COR-L47 (cell line): ENCODE measurements at places on chromosomes 6 and 20.

GRCh38 chr6:30887901-30888815, 3.8 kb downstream of the DDR1 start:
- no peak for DNase-seq

- no peak for DNase-seq
Observed at GRCh38 chr20:1555952-1556351, 1.6 kb downstream of the SIRPD start.

DNA sequence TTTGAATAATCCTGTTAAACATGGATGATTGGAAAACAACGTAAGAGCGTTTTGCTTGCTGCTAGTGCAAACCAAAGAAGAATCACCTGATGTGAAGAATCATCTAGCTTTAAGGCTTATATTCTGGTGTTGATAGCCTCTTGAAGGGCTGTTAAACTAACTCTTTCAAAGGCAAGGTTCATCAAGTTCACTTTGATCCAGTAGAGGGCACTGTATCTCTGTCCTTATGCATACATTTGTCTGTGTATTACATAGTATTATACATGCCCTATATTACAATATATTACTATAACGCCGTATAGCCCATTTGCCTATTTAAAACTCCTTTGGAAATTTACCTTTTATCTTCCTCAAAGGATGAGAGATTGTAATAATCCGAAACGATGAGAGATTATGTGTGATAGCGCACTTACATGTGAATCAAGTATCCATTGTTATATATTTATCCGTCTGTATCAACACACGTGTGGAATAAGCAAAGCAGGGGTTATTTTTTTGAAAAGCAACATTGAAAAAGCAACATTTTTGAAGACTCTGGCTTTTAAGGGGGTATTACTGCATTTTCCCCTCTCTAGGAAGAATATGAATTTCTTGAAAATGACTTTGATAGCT, 50.8 kb upstream of the NRN1 start:
- peak; percentile 7 for DNase-seq

- DNase-seq = no peak
Observed at GRCh38 chr20:24762371-24762770, 186.7 kb upstream of the CST7 start.

DNA sequence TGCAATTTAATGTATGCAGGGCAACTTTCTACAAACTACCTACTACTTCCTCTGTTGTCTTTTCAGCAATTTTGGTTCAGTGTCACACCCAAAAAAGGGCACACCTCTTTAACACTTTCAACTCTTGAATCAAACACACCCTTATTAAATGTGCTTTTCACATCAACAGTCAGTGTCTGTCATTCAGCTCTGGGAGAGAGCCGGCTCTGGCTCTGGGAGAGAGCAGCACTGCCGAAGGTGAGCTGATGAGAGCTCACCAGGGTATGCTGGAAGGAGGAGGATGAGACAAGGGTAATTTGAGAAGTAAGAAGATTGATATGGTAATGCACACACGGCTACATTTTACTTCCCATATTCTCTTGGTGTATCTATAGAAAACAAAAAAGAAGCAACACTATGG, 134.3 kb downstream of the RTN4IP1 start:
- no peak for DNase-seq

DNA sequence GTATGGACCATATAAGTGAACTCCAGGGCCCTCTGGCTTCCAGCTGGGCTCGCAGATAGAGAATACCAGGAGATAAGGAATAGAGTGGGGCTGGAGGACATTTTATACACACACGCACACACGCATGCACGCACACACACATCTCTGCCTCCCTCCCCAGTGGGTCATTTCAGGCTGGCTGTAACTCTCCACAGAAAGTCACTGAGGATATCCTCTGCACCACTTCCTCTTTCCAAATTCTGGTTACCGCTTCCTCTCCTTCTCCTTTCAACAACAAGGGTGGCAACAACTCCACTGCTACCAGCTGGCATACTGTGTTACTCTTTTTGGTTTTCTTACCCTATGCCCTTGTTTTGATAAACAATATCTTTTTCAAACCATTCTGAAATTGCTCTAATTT, 280.2 kb downstream of the COL12A1 start:
- no peak for DNase-seq

- DNase-seq = no peak
Observed at GRCh38 chr20:3515379-3516170, 44.8 kb downstream of the ATRN start.

GRCh38 chr20:32484225-32484957, 100.7 kb downstream of the NOL4L start:
- peak; percentile 41 for DNase-seq

DNA sequence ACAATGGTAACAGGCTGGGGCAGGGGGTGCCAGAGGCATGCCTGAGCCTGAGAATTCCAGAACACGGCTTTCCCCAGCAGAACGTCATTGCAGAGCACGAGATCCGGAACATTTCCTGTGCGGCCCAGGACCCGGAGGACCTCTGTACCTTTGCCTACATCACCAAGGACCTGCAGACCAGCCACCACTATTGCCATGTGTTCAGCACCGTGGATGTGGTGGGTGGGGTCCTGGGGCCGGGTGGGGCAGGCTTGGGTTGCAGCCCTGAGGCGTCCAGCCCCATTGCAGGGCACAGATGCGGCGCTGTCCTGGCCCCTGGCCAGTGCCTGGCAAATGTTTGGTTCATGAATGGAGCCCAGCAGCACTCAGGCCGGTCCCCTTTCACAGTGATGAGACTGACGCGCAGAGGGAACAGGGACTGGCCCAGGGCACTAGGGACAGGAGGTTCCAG, 57.1 kb downstream of the TCP11 start:
- DNase-seq = no peak

DNA sequence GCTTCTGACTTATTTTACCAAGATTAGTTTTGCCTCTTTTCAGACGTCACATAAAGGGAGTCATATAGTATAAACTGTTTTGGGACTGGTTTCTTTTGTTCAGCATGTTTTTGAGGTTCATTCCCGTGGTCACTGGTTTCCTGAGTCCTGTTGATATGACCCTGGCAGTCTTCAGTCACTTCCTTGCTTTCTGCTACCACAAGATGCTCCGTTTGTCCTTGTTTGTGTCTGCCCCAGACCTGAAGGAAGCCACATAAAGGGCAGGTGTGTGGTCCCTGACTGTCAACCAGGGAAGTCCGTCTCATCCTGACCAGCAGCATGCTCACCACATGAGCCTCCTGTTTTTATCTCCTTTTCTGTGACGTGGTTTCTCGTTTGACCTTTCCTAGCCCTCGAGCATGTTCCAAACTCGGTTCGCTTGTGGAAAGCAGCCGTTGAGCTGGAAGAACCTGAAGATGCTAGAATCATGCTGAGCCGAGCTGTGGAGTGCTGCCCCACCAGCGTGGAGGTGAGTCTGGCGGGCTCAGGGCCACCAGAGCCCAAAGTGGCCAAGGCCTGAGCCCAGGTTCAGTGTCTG, 26.1 kb upstream of the C20orf204 start:
- DNase-seq = no peak

- DNase-seq = no peak
Observed at GRCh38 chr6:112038756-112039430, 15.0 kb upstream of the CCN6 start.

GRCh38 chr6:34571388-34571787, 15.3 kb upstream of the SPDEF start:
- DNase-seq = no peak

GRCh38 chr6:4474810-4475209, 301.4 kb upstream of the CDYL start:
- no peak for DNase-seq

DNA sequence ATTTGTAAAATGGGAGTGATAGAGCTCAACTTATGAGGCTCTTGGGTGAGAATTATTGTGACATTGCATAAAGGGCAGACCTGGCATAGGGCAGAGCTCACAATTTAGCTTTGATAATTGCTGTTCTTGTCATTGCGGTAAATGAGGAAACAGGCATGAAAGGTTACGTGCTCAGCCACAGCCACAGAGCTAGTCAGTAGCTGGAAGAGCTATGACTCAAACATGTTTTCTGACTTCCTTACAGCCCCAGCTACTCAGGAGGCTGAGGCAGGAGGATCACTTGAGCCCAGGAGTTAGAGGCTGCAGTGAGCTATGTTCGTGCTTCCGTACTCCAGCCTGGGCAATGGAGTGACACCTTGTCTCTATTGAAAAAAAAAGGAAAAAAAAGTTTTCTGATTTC, 3.5 kb upstream of the GHRH start:
- no peak for DNase-seq

DNA sequence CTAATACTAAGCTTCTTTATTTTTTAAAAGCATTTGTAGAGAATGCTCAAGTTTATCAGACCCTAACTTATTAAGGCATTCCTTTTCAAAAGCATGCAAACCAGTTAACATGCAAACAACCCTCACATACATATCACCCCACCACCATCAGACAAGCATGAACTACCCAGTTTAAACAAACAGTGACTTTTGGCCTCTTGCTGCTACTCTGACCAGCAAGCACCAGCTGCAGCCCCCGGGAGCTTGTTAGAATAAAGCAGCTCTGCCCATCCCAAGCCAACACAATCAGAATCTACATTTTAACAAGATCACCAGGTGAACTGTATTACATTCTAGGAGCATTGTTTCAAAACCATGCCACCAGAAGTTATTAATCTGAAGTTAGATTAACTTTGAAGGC, 5.9 kb upstream of the NUP153 start:
- DNase-seq = no peak

DNA sequence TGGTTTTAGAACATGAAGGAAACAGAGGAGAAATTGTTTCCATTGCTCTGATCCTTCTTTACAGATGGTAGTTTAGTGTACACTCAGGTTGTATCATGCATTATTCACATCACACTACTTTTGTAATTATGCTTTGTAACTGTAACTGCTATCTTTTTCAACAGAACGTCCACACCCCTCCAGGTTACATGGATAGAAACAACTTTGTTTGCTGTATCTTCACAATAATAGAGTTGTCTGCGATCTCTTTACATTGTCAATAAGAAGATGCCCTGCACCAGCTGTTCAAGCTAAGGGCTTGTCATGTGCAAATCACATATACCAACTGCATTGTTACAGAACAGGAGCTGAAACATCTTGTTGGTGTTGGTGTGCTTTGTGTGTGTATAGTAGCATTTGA, 67.9 kb upstream of the MAP7 start:
- DNase-seq = peak; percentile 38

GRCh38 chr6:125174626-125175025, 21.1 kb downstream of the TPD52L1 start:
- DNase-seq = no peak

- DNase-seq = no peak
Observed at GRCh38 chr6:34241351-34242215, 4.9 kb downstream of the HMGA1 start.

GRCh38 chr20:31833130-31833930, 12.1 kb downstream of the FOXS1 start:
- DNase-seq = peak; percentile 4

GRCh38 chr6:156660389-156660788, 116.8 kb upstream of the ARID1B start:
- DNase-seq = no peak

GRCh38 chr6:17250237-17250636, 30.9 kb upstream of the RBM24 start:
- DNase-seq = no peak

GRCh38 chr6:45558858-45559257, 181.1 kb upstream of the SUPT3H start:
- no peak for DNase-seq

DNA sequence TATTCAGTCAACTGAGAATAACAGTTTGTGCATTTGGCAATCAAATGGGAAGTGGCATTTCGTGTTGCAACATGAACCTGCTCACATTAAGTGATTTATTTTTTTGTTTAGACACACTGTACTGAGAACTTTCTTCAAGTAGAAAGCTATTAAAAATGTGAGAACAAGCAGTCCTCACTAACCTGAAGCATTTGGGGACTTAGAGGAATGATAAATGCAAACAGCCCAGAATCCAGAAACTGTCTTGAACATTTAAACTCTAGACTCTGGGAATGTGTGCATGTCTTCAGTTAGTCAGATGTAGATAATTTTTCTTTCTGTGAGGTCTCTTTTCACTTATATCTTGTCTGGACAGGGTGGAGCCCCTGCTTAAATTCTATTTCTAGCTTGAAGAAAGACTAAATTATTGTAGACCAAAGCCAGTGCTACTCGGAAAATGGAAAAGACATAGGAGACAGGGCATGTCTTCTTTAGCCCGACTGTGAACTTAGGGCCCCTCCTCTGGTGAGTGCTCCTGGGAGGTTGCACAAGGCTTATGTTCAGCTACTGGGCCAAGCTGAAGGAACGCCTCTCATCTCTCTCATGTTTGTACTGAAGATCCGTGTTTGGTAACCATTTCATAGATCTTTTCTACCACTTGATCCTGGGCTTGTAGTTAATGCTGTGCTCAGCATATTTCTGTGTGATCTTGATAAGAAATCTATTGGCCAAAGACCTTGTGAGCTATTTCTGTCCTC, 70.1 kb downstream of the SLX4IP start:
- DNase-seq = no peak
